NCI-H2171 treated with DMSO at 0.1 percent for 48 hours (cell line): ENCODE measurements at places on chromosomes 13 and 19.

- DNase-seq: no peak
Measured at GRCh38 chr13:111082240-111082639, 32.9 kb upstream of the ARHGEF7 start.

- no peak for DNase-seq
Measured at GRCh38 chr19:5686326-5686646, 3.8 kb upstream of the RPL36 start.

- no peak for DNase-seq
Measured at GRCh38 chr19:48480183-48480557, 11.0 kb downstream of the CYTH2 start.

- DNase-seq: no peak
Measured at GRCh38 chr19:1837222-1837565, 11.1 kb downstream of the REXO1 start.

- DNase-seq: no peak
Measured at GRCh38 chr13:33138441-33138840, 122.2 kb downstream of the KL start.

GRCh38 chr13:111336666-111337065, 16.2 kb downstream of the TEX29 start:
- no peak for DNase-seq

DNA sequence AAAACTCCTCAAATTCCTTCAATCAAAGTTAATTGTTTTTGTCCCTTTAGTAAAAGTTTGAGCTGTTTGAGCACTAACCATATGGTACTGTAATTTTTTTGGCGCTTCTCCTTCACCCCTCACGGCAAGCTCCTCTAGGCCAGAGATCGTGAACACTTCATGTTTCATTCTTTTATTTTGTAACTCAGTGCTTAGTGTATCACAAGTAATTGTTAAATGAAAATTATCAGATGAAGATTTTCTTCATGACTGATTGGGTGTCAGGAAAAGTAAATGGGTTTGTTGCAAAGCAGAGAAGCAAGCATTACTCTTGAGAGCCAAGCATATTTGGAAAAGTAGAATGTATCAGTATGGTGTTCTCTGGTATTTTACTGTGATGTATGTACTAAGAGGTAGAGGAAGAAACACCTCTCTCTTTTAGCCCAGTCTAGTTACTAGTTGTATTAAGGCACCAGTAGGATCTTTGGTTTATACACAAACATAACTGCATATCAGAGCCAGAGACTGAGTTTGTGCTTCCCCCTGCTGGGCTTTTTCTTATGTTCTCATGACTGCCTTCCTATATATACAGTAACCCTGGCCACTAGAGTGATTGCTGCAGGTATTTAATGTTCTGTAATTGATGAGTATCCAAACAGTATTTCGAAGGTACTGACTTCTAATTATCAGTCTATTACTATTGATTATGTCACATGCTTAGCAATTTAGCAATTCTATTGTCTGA, 202.3 kb upstream of the KLHL1 start:
- peak; percentile 84 for DNase-seq

DNA sequence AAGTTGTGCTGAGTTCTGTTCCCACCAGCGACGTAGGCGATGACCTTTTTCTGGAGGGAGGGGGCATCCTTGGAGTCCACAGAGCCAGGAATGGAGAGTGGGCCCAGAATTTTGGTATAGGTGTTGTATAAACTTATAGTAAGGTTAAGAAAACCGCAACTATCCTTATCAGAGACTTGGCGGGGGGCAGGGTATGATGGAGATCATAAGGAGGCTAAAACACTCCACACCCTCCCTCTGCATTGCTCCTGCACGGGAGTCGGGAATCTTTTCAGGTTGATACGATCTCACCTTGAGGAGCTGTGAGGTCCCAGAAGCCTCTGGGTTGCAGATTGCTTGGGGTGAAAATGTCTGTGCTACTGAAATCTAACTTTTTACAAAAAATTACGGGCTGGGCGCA, 6.3 kb upstream of the CEACAM19 start:
- DNase-seq: no peak

GRCh38 chr13:51475727-51476501, 23.1 kb upstream of the INTS6 start:
- no peak for DNase-seq

DNA sequence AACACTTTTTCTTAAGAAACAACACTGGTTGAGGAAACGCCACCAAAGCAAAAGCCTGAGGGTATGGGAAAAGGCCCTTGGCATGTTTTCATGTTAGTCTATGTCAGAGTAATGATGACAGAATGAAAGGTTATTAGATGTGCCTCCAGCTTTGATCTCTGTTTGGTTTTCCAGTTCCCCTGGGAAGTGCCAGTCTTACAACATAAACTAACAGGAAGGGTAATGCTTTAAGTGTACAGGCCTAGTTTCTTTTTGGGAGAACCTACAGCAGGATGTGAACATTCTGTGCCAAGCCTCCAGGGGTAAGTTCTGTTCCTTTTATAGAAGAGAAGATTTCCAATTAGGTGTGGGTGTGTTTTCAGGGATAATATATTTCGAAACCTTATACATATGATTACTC, 121.7 kb downstream of the FNDC3A start:
- no peak for DNase-seq

GRCh38 chr13:89832827-89833226, 1514.7 kb upstream of the MIR17HG start:
- DNase-seq: no peak

- DNase-seq: peak; percentile 24
Measured at GRCh38 chr13:43377149-43377548, 353.8 kb downstream of the DNAJC15 start.

DNA sequence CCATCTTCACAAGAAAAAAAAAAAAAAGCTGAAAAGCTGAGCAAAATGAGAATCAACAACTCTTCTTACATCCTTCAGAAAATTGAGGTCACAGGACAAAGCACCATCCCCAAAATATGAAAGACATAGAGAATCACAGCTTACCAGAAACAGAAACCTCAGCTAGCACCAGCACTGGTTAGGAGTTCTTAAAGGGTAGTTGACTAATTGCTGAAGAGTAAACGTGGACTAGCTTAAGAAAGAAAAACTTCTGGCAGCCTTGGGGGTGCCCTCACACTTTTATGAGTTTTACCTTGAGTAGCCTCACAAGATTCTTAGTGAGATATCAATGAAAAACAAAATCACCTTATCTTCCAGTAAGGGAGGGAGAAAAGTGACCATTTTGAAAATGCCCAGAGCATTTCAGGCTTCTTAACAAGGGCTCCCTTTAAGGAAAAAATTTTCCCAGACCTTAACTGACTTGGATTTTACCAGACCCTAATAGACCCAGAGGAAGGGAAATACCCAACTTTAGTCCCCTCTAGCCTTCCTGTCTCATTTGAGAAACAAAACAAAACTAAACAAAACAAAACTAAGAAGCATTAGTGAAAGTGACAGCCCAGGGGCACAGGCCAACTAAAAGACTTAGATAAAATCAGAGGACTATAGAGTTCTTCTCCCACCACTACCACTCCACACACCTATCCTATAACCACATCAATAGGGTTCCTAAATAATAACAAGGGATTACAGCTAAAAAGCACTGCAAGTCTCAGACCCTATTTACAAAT, 888.6 kb downstream of the DIAPH3 start:
- no peak for DNase-seq

DNA sequence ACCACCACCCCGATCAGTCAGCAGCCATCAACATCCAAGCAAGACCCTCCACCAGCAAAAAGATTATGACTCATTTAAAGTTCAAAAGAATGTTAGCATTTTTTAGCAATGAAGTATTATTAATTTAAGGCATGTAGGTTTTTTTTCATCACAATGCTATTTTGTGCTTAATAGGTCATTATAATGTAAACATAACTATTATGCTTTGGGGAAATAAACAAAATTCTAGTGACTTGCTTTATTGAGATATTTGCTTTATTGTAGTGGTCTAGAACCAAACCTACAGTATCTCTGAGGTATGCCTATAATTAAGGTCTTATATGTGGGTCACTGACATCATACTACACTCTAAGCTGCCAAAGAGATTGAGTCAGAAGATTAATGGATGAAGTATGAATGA, 20.0 kb downstream of the KLF12 start:
- DNase-seq: no peak

DNA sequence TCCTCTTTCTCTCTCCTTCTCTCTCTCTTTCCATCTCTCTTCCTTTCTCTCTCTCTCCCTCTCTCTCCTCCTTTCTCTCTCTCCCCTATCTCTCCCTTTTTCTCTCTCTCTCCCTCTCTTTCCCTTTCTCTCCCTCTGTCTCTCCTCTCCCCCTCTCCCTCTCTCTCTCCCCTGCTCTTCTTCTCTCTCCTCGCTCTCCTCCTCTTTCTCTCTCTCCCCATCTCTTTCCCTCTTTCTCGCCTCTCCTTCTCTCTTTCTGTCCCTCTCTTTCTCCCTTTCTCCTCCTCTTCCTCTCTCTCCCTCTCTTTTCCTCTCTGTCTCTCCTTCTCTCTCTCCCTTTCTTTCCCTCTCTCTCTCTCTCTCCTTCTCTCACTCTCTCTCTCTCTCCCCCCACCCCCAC, 196.6 kb downstream of the UQCRFS1 start:
- DNase-seq: no peak

DNA sequence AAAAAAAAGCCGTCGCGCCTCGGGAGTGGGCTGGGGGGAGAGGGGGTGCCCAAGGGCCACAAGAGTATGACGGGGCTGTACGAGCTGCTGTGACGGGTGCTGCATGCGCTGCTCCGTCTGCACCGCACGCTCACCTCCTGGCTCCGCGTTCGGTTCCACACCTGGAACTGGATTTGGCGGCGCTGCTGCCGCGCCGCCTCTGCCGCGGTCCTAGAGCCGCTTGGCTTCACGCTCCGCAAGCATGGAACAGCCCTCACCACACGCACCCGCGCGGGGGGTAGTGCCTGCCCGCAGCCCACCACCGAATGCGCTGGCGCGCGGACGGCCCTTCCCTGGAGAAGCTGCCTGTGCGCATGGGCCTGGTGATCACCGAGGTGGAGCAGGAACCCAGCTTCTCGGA, 18.8 kb downstream of the C1QTNF9 start:
- DNase-seq: no peak

DNA sequence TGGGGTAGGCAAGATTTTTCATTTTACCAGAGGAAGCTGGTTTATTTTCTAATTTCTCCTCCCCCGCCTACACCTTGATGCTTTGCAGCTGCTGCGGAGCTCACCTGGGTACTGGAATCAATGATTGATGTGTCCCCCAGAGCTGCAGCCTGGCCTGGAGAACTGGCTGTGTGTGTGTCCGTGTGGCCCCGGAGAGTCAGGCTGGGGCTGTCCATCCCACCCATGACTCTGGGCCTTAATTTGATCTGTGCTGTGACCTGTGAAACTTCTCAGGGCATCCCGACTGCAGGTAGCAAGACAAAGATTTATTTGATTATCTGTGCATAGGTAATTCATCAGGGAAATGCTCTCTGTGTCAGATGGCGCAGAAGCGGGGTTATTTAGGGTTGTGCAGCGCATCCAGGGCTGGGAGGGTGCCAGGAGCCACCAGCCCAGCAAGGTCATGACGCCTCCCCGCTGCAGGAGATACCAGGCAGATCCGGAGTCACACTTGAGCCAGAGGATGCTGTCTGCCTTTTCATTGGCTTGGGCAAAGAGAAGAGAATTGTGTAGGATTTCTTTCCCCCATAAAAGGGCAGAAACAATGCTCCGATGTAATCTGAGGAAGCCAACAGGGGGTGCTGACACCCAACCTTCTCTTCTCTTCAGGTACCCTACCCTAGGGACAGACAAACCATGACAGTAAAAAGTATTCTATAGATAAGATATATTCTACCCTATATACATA, 346.6 kb downstream of the TSHZ3 start:
- no peak for DNase-seq

DNA sequence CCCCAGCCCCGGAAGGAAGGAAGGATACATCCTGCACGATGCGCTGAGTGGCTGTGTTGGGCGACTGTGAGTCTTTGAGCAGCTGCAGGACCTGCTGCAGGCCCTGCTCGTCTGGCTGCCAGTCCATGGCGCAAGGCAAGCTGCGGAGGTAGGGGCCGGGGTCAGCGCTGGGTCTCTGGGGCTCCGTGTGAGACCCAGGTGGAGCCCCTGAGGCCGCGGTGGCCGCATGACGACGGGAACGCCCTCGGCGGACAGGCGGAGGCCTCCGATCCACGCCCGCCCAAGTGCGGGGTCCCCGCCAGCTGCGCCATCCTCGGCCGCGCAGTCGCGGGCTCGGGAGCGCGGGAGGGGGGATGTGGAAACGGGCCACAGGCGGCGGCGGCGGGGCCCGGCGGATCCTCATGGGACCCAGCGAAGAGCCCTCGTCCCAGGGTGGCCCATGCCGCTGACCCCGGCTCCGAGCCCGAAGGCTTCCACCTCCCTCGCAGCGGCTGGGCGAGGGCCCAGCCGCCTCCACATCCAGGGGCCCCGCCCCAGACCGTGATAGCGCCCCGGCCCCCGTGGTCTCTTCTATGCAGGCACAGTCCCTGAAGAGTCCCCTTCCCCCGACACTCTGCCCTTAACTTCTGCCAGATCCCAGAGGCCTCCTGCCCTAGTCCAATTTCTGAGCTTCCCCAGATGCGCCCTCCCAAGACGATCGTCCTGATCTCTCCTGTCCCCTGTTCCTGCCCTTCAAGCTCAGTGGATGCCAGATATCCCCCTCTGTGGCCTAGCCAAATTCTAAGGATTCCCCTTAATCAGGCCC, 2.7 kb downstream of the TNPO2 start:
- DNase-seq: no peak

GRCh38 chr19:53904909-53905308, 4.2 kb upstream of the CACNG7 start:
- no peak for DNase-seq

GRCh38 chr13:48097793-48098192, 2.9 kb upstream of the MED4 start:
- DNase-seq: no peak

- no peak for DNase-seq
Measured at GRCh38 chr13:107669391-107669993, 545.8 kb downstream of the LIG4 start.
